WTC11 (cell line): ENCODE measurements at places on chromosomes 2 and 18.

DNA sequence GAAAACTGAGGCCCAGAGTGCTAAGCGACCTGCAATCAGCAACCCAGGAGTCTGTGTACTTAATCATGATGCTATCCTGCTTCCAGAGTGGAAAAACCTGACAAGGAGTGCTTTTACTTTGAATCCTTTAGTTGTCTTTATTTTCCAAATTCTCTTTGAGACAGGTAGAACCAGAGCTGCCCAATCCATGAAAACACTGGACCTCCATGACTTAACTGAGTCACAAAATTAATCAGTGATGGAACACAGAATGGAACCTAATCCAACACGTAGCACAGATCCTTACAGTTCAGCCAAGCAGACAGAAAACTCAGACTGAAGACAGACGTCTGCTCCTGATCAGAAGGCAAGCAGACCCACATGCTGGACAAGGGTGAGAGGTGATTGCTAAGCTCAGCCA is 175.6 kb downstream of the BCL11A start:
- H3K4me3 ChIP-seq = no peak overlapping the region
- no peak for DNase-seq
- peaks cover 21% of the 10 kb centered on the region for H3K4me1 ChIP-seq
- H3K36me3 ChIP-seq = no peaks in the 10 kb centered on the region
- H3K27me3 ChIP-seq = no peaks in the 10 kb centered on the region; the same call in 1 of the 2 replicates

- no peak overlapping the region for H3K4me3 ChIP-seq
- H3K27ac ChIP-seq = no peak overlapping the region
- H3K4me1 ChIP-seq = peaks cover 32% of the 10 kb centered on the region
- peaks cover 9% of the 10 kb centered on the region for H3K27me3 ChIP-seq
Observed at GRCh38 chr2:133418021-133418420, 150.2 kb downstream of the NCKAP5 start.

- no peak overlapping the region for H3K27ac ChIP-seq
- H3K4me1 ChIP-seq = no peaks in the 10 kb centered on the region
- no peak for DNase-seq
- no peaks in the 10 kb centered on the region for H3K27me3 ChIP-seq
- H3K36me3 ChIP-seq = no peaks in the 10 kb centered on the region
Observed at GRCh38 chr2:41914936-41915335, 132.9 kb upstream of the PKDCC start.

DNA sequence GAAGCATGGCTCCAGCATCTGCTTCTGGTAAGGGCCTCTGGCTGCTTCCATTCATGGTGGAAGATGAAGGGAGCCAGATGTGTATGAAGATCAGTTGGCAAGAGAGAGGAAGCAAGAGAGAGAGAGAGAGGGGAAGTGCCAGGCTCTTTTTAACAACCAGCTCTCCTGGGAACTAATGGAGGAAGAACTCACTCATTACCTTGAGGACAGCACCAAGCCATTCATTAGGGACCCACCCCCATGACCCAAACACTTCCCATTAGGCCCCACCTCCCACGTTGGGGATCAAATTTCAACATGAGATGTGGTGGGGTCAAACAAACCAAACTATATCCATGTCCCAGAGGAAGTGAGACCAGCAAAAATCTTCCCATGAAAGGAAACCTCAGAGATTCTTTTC is 124.8 kb upstream of the SIX2 start:
- H3K27ac ChIP-seq = no peak overlapping the region
- no peaks in the 10 kb centered on the region for H3K27me3 ChIP-seq
- no peaks in the 10 kb centered on the region for H3K36me3 ChIP-seq
- DNase-seq = no peak
- peaks cover 15% of the 10 kb centered on the region for H3K4me1 ChIP-seq

GRCh38 chr2:105057005-105057404 is 19.1 kb downstream of the MRPS9 start:
- peaks cover 12% of the 10 kb centered on the region for H3K4me1 ChIP-seq
- no peak overlapping the region for H3K27ac ChIP-seq
- H3K27me3 ChIP-seq = no peaks in the 10 kb centered on the region
- H3K36me3 ChIP-seq = peaks cover 10% of the 10 kb centered on the region
- no peak overlapping the region for H3K4me3 ChIP-seq
- no peak for DNase-seq

DNA sequence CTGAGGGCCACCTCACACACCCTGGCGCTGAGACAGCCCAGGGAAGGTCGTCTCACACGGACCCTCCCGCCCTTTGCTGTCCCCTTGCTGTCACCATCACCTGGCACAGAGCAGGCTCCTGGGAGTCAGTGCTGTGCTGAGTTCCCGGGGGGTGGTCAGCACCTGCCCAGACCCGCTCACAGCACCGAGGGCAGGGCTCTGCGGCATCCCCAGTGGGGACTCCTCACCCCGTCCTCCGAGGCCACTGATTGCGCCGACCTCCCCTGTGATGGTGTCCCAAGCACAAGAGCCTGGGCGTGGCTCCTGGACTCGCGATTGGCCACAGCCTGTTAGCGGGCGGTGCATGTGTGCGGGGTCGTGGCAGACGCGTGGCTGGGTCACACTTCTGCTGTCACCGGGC is 65.9 kb downstream of the NFATC1 start:
- no peaks in the 10 kb centered on the region for H3K27me3 ChIP-seq
- peaks cover 24% of the 10 kb centered on the region for H3K4me1 ChIP-seq
- no peak for DNase-seq
- peak overlapping the region; percentile 53; the same call in 1 of the 2 replicates for H3K27ac ChIP-seq
- no peak overlapping the region for H3K4me3 ChIP-seq
- H3K36me3 ChIP-seq = peaks cover 5% of the 10 kb centered on the region; the same call in 1 of the 2 replicates

DNA sequence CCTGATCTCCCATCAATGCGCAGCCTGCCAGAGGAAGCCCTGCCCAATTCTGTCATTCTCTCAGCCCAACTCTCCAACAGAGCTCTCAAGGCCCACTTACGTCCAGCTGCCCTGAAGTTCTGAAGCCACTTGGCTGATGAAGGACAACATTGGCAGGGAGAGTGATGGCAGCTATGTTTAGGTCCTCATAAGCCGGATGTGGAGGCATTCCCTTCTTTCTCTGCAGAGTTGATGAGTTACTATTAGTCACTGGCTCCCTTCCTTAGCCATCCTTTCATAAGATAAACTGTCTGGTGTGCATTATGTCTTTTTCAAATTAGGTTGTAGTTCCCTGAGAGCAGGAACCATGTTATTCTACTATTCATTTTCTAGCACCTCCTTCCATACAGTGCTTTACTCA is 22.5 kb upstream of the TACR1 start:
- no peak for DNase-seq
- peaks cover 6% of the 10 kb centered on the region; the same call in 1 of the 2 replicates for H3K27me3 ChIP-seq
- no peak overlapping the region for H3K4me3 ChIP-seq
- H3K36me3 ChIP-seq = peaks cover 35% of the 10 kb centered on the region
- H3K4me1 ChIP-seq = peaks cover 25% of the 10 kb centered on the region
- no peak overlapping the region for H3K27ac ChIP-seq

- H3K36me3 ChIP-seq = peaks cover 5% of the 10 kb centered on the region
- no peaks in the 10 kb centered on the region for H3K27me3 ChIP-seq
- no peak overlapping the region for H3K4me3 ChIP-seq
- no peak for DNase-seq
- no peak overlapping the region for H3K27ac ChIP-seq
Observed at GRCh38 chr2:221649051-221649775, 77.1 kb upstream of the EPHA4 start.

GRCh38 chr2:199315299-199316179 is 142.2 kb downstream of the SATB2 start:
- no peak overlapping the region for H3K4me3 ChIP-seq
- H3K36me3 ChIP-seq = no peaks in the 10 kb centered on the region

- H3K27ac ChIP-seq = no peak overlapping the region
- H3K4me1 ChIP-seq = peaks cover 3% of the 10 kb centered on the region; the same call in 1 of the 2 replicates
- H3K36me3 ChIP-seq = no peaks in the 10 kb centered on the region
Observed at GRCh38 chr2:232329716-232330067, 48.9 kb upstream of the ALPP start.

- H3K4me3 ChIP-seq = no peak overlapping the region
- no peak overlapping the region for H3K27ac ChIP-seq
Observed at GRCh38 chr2:10278763-10279471, 23.8 kb upstream of the HPCAL1 start.

DNA sequence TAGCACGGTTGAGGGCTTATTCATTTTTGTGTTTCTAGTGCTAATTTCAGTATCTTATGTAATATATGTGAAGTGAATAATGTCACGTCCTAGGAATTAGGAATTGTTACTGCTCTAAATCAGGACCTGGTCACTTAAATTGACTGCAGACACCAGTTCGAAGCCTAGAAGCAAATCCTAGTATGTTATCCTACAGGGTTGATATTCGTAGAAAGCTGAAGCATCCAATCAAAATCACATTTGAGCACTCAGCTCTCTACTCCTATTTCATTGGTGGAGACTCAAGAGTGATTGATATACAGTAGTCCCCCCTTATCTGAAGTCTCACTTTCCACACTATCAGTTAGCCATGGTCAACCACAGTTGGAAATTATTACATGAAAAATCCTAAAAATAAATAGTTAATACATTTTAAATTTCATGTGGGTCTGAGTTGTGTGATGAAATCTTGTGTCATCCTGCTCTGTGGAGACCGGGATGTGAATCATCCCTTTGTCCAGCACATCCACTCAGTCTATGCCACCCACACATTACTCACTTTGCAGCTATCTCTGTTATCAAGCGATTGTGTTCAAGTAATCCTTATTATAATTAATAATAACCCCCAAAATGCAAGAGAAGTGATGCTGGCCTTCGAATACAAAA is 35.2 kb upstream of the SCN9A start:
- H3K27me3 ChIP-seq = no peaks in the 10 kb centered on the region
- peaks cover 3% of the 10 kb centered on the region; the same call in 1 of the 2 replicates for H3K4me1 ChIP-seq
- no peak overlapping the region for H3K4me3 ChIP-seq
- no peaks in the 10 kb centered on the region for H3K36me3 ChIP-seq

DNA sequence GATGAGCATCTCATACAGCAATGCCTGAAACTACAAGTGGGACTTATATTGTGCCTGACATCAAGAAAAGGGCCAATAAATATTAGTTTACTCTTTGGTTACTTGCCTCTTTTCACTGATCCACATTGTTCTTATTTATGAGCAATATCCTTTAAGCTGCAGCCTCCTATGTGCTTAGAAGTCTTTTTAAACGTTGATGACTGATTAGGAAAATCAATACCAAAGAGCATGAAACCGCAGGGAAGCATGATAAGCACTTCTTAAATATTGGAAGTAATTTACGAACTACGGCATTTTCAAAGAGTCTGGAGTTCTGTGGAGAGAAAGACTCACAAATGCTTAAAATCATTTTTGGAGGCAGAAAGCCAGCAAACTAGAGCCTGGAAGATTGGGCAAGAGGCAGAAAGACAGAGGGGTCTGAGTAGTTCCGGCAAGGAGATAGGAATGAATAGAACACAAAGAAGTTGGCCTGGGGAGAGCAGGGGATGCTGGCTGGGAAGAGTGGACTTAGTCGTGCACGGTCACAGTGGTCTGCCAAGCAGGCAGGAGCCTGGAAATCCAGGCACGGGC is 122.6 kb upstream of the NOSTRIN start:
- no peaks in the 10 kb centered on the region for H3K36me3 ChIP-seq
- DNase-seq = no peak
- H3K4me3 ChIP-seq = no peak overlapping the region
- no peak overlapping the region for H3K27ac ChIP-seq
- H3K4me1 ChIP-seq = peaks cover 25% of the 10 kb centered on the region
- H3K27me3 ChIP-seq = no peaks in the 10 kb centered on the region

DNA sequence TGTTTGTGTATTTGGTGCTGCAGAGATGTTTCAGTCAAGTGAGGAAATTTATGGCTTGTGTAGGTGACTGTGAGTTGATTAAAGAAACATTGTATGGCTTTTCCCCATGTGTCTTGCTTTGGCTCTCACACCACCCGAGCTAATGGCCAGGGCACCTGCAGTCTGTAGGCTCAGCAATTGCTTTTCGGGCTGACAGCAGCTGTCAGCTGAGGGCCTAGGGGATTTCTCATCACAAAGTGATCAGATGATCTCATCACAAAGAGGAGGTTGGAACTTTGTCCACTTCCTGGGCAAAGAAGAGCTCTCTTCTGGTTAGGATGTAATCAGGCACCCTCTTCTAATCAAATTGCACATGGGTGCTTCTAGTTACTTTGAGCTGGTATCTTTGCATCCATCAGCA is 632.2 kb downstream of the SLC4A3 start:
- DNase-seq = no peak
- H3K36me3 ChIP-seq = no peaks in the 10 kb centered on the region

GRCh38 chr2:221848286-221848685 is 276.2 kb upstream of the EPHA4 start:
- no peaks in the 10 kb centered on the region for H3K27me3 ChIP-seq
- H3K4me1 ChIP-seq = peaks cover 14% of the 10 kb centered on the region
- H3K4me3 ChIP-seq = no peak overlapping the region

- no peak for DNase-seq
- H3K36me3 ChIP-seq = peaks cover 18% of the 10 kb centered on the region
- H3K4me1 ChIP-seq = peaks cover 19% of the 10 kb centered on the region
- H3K4me3 ChIP-seq = no peak overlapping the region
Observed at GRCh38 chr2:224400886-224401632, 848 bp downstream of the FAM124B start.

GRCh38 chr2:199339891-199340605 is 117.7 kb downstream of the SATB2 start:
- no peaks in the 10 kb centered on the region for H3K27me3 ChIP-seq
- H3K36me3 ChIP-seq = no peaks in the 10 kb centered on the region
- no peak for DNase-seq
- H3K4me3 ChIP-seq = no peak overlapping the region
- no peak overlapping the region for H3K27ac ChIP-seq
- peaks cover 11% of the 10 kb centered on the region for H3K4me1 ChIP-seq

GRCh38 chr2:105175231-105175630 is 66.3 kb upstream of the GPR45 start:
- peaks cover 59% of the 10 kb centered on the region for H3K27me3 ChIP-seq
- peaks cover 21% of the 10 kb centered on the region for H3K4me1 ChIP-seq
- no peak overlapping the region for H3K4me3 ChIP-seq
- DNase-seq = no peak

DNA sequence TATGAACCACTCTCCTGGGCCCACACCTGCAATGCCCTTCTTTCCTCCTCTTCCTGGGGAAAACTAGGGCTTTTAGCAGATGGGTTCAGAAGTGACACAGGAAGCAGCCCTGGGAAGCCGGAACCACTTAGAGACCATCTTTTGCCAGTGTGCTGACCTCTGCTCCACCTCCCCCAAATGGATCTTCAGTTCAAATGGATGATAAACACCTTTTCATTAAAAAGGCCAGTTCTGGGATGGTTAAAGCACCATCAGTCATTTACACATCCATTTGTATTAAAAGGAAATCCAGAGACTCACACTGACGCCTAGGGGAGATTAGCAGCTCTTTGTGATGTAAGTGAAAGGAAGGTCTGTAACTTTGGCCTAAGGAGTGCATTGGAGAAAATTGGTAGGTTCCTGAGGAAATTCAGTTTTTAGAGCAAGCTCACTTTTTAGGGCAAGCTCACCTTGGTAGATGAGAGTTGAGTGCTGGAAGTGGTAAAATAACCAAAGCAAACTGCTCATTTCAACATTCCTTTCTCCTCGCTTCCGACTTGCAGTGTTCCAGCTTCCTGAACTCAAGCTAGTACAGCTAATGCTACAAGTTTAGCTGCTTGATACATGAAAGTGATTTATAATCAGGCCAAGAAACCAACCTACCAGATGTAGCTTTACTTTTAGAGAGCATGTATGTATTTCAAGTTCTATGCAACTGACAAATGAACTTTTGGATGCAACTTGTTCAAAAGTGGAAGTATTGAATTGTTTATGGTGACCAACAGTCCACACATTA is 47.7 kb downstream of the ACTR2 start:
- peaks cover 3% of the 10 kb centered on the region; the same call in 1 of the 2 replicates for H3K4me1 ChIP-seq
- peaks cover 17% of the 10 kb centered on the region for H3K36me3 ChIP-seq
- H3K27ac ChIP-seq = no peak overlapping the region
- peak; percentile 23 for DNase-seq

GRCh38 chr2:168685600-168686451 is 116.6 kb upstream of the NOSTRIN start:
- H3K27me3 ChIP-seq = no peaks in the 10 kb centered on the region
- no peaks in the 10 kb centered on the region for H3K36me3 ChIP-seq
- H3K27ac ChIP-seq = no peak overlapping the region

GRCh38 chr2:185757356-185757755 is 18.8 kb downstream of the FSIP2 start:
- H3K4me1 ChIP-seq = peaks cover 2% of the 10 kb centered on the region; the same call in 1 of the 2 replicates
- H3K36me3 ChIP-seq = no peaks in the 10 kb centered on the region
- no peak overlapping the region for H3K4me3 ChIP-seq
